AG09309 (cell line): ENCODE measurements at places on chromosomes 16 and 17.

GRCh38 chr16:51839727-51840462 is 688.8 kb upstream of the SALL1 start:
- DNase-seq: no peak

DNA sequence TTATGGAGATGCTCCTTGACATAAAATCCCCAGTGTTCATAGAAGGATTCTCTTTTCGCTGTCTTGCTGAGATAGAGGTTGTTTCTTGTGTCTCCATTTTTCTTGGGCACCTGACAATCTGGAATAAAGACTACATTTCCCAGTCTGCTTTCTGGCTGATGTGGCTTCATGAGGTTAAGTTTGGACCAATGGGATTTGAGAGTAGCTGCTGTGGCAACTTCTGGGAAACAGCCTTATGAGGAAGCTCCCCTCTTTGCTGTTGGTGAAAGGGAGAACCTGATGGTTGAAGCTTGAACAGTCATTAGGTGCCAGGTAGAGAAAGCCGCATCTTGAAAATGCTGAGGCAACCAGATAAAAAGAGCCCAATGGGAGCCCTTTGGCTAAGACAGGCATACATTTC is 24.4 kb downstream of the HS3ST4 start:
- DNase-seq: no peak

- no peak for DNase-seq
These were observed 74.9 kb upstream of the ZNF423 start for GRCh38 chr16:49930841-49931240.

GRCh38 chr17:28331891-28332420 is 3.3 kb downstream of the IFT20 start:
- no peak for DNase-seq

GRCh38 chr16:73214825-73215677 is 167.1 kb upstream of the ZFHX3 start:
- peak; percentile 99 for DNase-seq

DNA sequence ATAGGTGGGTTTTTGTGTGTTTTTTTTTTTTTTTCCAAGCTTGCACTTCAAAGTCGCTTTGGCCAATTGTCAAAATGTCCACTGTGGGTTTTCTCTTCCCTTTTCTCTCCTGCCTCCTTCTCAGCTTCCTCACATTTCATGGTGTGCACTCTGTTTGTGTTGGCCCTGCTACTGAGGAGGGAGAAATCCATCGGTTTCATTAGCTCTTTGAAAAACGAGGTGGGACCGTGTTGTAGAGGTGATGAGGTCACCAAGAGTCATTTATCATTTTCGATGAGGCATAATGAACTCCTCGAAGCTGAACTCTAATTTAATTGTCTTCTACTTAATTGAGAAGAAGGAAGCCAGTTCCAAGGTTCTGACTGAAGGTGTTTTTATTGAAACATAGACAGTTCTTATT is 174.4 kb upstream of the TOX3 start:
- DNase-seq: no peak

DNA sequence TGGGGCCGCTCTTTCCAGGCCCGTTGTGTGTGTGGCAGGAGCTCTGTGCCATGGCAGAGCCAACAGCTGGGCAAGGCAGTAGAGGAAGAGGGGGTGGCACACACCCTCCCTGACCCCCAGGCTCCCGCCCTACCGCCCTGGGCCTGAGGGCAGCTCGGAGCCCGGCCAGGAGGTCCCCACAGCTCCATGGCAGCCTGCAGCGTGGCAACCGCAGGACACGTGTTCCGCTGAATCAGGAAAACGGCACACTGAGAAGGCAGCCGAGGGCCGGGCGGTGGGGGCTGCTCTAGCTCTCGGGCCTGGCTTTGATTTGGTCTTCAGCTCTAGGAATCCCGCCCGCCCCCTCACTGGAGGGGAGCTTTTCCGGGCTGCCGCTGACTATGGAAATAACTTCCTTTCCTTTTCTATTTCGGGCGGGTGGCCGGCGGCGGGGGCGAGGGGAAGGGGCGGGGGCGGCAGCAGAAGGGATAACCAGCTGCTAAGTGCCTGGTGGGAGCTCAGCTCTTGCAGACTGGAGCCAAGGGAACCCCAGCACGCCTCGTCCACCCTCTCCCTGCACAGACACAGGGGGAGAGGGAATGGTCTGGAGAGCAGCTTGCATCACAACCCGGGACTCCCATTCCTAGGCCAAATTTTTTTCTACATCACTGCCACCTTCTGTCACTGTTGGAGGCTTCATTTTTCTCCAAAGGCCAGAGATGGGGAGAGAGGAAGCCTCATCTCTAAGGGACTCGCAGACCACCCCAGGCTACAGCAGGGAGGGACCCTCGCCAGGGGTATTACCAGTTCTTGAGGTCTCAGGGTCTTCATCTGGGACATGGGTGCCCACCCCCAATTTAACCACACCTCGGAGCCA is 24.8 kb upstream of the MRPS23 start:
- DNase-seq: peak; percentile 75

DNA sequence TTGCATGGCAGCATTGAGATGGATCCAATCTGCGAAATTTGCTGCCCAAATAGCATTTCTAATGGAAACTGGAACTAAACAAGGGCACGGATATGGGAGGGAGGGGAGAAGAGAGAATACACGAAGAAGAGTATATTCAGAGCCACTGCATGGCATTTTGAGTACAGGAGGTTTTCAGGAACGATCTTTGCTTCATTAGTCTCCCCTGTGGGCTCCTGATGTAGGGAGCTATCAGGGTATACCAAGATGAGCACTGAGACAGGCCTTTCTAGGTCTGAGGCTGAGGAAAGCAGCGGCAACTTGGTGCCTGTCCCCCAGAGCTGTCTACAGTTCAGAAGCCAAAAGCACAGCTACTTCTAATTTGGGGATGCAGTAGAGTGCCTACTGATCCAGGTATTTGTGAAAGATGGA is 257.7 kb upstream of the PMFBP1 start:
- DNase-seq: no peak

DNA sequence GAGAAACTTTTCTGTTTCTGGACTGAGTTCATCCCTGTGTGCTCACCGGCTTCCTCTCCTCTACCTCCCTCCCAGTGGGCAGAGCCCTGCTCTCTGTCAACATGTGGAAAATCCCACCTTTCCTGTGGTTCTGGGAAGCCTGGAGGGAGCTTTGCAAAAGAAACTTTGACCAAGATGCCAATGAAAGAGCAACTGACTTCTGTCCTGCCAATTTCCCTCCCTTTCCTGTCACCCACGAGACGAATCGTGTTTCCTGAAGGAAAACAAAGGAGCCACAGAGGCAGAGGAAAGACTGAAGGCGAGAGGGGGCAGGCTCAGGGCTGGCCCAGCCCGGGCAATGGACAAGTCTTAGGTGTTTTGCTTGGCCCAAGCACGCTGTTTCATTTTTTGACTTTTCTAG is 82.8 kb downstream of the PLCG2 start:
- no peak for DNase-seq

DNA sequence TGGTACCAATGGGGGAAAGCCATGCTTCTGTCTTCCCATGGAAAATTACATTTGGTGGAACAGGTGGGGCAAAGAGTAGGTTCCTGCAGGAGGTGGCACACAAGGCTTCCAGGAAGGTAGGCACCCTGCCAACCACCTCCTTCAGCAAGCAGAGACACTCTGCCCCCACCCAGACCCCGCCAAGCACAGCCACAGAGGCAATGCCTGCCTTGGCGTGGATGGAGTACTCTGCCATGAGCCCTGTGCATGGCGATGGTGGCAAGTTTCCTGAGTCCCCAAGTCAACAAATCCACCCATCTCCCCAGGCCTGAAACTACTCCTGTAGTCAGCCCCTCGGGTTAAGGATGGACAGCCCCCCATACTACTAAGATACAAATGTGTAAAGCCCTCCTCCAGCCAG is 119.2 kb upstream of the GNAO1 start:
- DNase-seq: no peak
